ENCODE measurements at places on chromosomes 11 and 22.

DNA sequence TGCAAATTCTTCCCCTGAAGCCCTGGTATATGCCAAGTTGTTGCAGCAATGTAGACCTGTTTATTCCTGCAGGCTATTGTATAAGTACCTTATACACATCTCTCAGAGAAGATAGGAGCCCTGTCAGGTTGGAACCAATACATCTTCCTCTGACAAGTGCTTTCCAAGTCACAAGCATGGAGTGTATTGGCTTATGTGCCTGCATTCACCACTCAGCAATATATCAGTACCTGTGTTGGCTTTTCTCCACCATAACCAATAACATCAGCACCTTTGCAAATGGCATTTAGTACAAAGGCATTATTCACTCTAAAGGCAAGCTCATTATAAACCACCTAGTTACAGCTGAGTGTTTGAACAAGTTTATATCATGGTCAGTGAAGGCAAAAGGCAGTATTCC, 611.7 kb upstream of the CNTN5 start:
- no peak for DNase-seq

GRCh38 chr11:117827521-117828511, 3.3 kb upstream of the FXYD2 start:
- no peak for DNase-seq

DNA sequence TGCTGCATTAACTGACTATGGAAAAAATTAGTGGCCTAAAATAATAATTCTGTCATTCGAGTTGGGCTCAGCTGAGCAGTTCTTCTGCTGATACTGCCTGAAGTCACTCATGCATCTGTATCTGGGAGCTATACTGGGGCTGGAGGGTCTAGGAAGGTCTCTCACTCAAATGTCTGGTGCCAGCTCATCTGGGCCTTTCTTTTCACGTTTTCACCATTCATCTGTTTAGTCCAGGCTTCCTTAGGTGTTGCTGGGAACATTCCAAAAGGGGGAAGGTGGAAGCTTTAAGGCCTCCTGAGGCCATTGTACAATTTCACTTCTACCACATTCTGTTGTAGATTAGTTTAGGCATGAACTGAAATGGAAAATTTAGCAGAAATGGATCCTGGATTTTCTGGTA, 28.0 kb downstream of the YAP1 start:
- DNase-seq: no peak

- DNase-seq: no peak
These were observed at the start of gene DNAJB13 for GRCh38 chr11:73950869-73951710. Gene DNAJB13, plus strand, starts transcription at chr11:73951026. Its CDS starts 44 bp downstream, at chr11:73951070.

DNA sequence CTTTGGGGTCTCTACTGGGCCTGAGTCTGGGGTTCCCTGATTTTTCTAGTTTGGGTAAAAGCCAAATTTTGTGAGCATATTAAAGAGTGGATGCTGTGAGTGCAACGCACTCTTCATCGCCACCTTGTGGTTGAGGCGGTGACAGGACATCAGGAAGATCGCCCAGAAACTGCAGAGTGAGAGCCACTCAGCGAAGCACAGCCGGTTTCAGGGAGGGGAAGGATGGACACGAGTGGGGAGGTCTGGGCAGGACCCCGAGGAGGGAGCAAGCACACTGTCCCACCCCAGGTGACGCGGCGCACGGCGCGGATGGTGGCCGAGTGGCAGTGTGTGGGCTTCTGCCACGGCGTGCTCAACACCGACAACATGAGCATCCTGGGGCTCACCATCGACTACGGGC, 9.1 kb downstream of the SELENOO start:
- DNase-seq: no peak
